ENCODE measurements at places on chromosomes 5 and 9.
A peak's percentile ranks its signal among the peaks of the same experiment; 100 is the strongest.

- DNase-seq, result no peak
Measured at GRCh38 chr9:83435301-83435700, 102.9 kb downstream of the FRMD3 start.

GRCh38 chr9:19947996-19948395 lies 159.2 kb upstream of the SLC24A2 start:
- no peak for DNase-seq

- no peak for DNase-seq
Measured at GRCh38 chr9:21524099-21524830, 42.2 kb upstream of the IFNE start.

DNA sequence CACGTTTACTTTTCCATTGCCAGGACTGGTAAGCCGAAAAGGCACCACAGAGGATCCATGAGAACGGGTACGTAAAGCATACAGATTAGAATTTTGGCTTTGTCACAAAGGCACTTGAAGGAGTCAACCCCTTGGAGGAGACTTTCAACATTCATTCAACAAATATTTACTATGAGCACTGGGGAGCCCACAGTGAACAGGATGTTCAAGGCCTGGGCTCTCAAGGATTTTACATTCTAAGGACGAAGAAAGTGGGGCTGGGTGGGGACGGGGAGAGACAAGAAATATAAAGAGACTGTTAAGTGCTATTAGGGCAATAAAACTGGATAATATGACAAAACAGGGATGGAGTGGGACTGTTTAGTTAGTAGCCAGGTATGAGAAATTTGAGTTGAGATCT lies 66.0 kb downstream of the KLF4 start:
- DNase-seq, result no peak

DNA sequence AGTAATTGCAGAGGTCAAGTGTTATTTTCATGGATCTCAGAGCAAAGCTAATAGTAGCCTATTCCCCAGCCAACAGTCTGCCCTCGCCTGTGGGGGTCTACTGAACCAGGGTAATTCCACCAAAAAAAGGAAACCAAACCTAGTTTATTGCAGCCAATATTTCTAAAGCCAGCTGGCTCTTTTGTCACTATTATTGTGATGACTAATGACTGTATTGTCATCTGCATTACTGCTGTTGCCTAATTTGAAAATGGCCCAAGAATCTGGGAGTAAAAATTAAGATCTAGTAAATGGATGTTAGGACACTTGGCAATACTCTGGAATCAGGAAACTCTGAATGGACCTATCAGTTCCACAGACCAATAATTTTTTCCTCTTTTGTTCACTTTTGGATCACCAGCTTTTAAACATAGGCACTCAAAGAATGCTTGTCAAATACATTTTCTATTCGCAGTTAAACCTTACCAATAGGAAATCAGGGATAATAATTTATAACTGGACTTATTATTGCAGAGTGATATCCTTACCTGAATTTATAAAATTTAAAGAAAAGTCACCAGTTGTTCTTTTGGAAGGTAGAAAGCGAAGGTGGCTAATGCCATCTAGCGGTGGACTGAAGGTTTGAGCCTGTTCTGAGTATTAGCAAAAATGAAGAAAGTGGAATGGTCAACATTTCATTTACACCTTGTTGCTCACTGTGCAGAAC lies 69.2 kb downstream of the SYK start:
- peak; percentile 2 for DNase-seq

DNA sequence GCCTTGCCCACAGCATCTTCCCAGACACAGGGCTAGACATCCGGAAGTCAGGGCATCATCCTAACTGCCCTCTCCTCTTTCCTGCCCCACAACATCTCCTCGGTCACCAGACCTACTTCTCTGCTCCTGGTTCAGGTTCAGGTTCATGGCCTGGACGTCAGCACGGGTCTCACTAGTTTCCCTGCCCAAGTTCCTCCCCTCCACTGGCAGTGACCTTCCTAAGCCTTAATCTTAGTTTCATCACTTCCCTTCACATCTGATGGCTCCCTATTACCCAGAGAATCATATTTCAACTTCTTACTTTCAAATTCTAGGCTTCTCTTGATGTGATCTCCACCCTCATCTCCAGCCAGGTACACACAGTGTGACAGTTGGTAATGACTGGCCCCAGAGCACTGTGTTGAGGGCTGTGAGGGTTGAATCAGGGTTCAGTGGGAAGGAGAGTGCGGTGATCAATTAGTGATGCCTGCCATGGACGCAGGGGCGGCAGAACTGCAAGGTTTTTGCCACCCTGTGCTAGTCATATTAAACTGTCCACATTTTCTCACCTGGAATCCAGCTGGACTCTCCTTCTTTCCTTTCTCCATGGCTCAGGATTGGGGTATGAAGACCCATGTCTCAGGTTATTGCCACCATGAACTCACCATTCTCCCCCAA lies 34.3 kb upstream of the CRB2 start:
- DNase-seq, result no peak

GRCh38 chr5:118616281-118616680 lies 372.1 kb downstream of the DTWD2 start:
- no peak for DNase-seq

DNA sequence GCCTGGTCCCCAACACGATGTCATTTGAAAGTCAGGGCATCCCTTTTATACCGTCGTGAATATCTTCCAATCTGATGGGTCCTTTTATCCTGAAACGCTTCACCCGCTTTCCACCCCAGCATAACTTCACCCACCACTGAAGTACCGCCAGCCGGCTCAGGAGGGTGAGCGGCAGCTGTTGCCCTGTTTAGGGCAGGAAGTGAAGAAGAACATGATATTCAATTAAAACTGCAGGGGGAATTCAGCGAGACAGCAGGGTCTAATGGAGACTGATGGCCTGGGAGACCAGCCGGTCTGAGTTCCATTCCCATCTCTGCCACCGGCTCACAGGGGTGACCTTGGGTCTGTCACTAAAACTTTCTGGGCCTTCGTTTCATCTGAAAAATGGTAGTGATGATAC lies 68.2 kb upstream of the EGFLAM start:
- DNase-seq, result no peak

GRCh38 chr9:93786204-93786603 lies 169.0 kb downstream of the BARX1 start:
- no peak for DNase-seq

DNA sequence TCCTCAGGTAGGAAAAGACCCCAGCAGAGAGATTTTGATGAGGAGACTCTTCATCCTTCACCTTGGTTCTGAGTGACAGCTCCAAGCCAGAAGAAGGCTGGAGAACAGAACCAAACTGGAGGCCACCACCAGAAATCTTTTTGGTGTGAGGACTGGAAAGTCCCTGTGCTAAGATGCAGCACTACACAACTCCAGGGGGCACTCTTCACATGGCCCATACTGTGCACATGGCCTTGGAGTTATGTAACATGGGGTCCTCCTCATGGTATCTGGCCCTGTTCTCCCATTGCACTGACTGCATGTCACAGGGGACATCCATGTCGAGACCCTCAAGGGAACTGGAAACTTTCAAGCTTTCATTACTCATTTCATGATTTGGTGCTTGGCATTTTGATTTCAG lies 17.3 kb upstream of the STX17 start:
- DNase-seq, result no peak

- no peak for DNase-seq
Measured at GRCh38 chr9:27675354-27675753, 102.1 kb upstream of the C9orf72 start.

Data from BJ (cell line).